ENCODE measurements at places on chromosomes 4 and X. TPM values are rescaled to one million over a fixed set of nuclear protein-coding genes. Genes with fewer than 3 reads are reported as not detected.
A peak's percentile ranks its signal among the peaks of the same experiment; 100 is the strongest.

Gene CA5B
- total RNA-seq, result 56.3 TPM

Gene UGT2A1
- not detected for total RNA-seq

- H3K4me1 ChIP-seq, result peaks cover 3% of the 10 kb centered on the region
- H3K4me3 ChIP-seq, result no peak overlapping the region
- H3K36me3 ChIP-seq, result peaks cover 4% of the 10 kb centered on the region
- DNase-seq, result peak; percentile 22
These were observed 42.4 kb downstream of the USP9X start for GRCh38 chrX:41127477-41128192.

DNA sequence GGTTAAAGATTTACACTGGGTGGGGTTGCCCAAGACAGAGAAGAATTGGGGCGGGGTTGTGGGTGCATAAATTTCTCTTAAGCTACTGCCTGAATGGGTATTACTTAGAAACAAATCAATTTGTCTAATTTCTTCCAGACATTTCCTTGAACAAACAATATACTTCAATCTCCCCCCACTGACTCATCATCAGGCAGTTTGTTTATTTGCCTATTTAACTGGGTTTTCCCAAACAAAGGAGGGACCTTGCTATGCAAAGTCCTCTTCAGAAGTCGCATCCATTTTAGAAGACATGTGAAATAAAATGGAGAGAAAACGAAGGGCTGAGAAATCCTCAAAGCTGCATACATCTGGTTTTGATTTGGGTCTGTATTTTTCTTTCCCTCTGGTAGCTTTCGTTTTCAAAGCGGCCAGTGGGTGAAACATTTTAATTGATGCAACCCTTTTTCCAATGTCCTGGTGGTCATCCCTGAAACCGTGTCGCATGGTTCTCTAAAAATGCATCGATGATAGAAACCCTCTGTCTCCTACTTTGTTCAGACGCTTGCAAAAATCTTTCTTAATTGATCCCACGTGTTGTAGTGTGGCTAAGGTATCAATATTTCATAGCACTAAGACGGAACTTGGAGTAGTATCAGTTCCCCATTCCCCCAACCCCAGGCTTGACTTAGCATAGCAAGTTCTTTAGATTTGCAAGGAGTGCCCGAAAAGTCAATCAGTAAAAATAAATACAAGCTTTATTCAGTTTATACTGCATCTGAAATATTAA is 115.1 kb upstream of the MXRA5 start:
- H3K27ac ChIP-seq, result no peak overlapping the region
- no peaks in the 10 kb centered on the region for H3K4me1 ChIP-seq
- H3K4me3 ChIP-seq, result no peak overlapping the region
- DNase-seq, result no peak
- H3K36me3 ChIP-seq, result no peaks in the 10 kb centered on the region
- H3K27me3 ChIP-seq, result no peaks in the 10 kb centered on the region

GRCh38 chr4:8585186-8585585 is 5.0 kb downstream of the GPR78 start:
- no peaks in the 10 kb centered on the region for H3K27me3 ChIP-seq
- H3K4me1 ChIP-seq, result no peaks in the 10 kb centered on the region
- DNase-seq, result no peak
- H3K36me3 ChIP-seq, result no peaks in the 10 kb centered on the region
- no peak overlapping the region for H3K27ac ChIP-seq
- no peak overlapping the region for H3K4me3 ChIP-seq

DNA sequence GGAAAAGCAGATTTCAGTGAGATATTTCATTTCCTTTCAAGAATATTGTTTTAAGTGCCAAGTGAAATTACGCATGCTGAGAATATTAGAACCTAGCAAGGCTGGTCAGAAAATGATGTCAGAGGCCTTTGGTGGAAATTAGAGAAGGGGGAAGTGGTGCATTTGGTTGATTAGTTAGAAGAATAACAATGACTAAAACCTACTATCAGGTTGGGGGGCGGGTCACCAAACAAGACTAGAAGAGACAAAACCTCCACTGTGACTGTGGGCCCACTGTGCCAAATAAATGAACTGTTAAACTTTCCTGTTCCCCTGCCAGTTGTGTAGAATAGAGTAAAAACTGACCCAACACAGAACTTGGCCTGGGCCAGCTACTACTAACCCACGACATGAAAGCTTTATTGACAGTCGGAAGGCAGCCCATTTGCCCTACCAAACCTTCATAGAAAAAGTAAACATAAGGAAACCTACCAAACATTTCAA is 2.9 kb downstream of the RAPGEF2 start:
- H3K36me3 ChIP-seq, result no peaks in the 10 kb centered on the region
- peaks cover 19% of the 10 kb centered on the region for H3K4me1 ChIP-seq
- DNase-seq, result no peak
- no peak overlapping the region for H3K4me3 ChIP-seq
- no peak overlapping the region for H3K27ac ChIP-seq
- no peaks in the 10 kb centered on the region for H3K27me3 ChIP-seq

Gene CENPVL1
- total RNA-seq, result not detected

Gene FAT4
- 5.1 TPM for total RNA-seq

- H3K4me3 ChIP-seq, result no peak overlapping the region
- peaks cover under 1% of the 10 kb centered on the region for H3K4me1 ChIP-seq
- H3K36me3 ChIP-seq, result peaks cover 21% of the 10 kb centered on the region
- H3K27me3 ChIP-seq, result no peaks in the 10 kb centered on the region
- DNase-seq, result no peak
These were observed 108.8 kb upstream of the STIM2 start for GRCh38 chr4:26751838-26752237.
